CD4-positive, alpha-beta T cell treated with Interleukin-10 for 1 hour (primary cell): ENCODE measurements at places on chromosomes 16 and 17.

DNA sequence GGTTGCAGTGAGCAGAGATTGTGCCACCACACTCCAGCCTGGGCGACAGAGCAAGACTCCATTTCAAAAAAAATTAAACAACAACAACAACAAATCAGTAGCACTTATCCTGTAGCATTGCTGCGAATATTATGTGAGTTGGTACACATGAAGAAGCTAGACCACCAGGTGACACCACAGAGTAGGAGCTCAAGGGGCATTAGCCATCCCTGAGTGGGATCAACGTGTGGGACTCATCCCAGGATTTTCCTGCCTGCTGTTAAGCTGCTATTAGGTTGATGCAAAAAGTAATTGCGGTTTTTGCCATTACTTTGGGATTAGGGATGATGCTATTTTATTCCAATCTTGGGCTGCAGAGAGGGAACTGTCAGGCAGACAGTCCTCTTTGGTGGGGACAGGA lies 47.2 kb downstream of the OTOA start:
- DNase-seq, result no peak

DNA sequence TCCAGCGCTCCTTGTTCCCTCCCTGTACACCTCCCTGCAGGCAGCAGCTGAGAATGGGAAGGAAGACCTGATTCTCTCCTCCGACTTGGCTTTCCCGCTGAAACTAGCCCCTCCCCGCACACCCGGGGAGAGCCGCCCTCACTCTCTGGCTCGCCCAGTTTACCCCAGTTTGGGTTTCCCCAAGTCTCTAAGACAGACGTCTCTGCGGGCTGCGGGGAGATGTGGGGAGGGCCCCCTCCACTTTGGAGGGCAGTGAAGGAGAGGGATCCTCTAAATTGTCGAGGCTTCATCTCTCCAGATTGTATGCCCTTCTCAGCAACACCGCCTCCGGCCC lies 797 bp downstream of the GRB7 start:
- DNase-seq, result peak; percentile 59

- no peak for DNase-seq
Measured at GRCh38 chr17:4553669-4554068, 1.5 kb downstream of the MYBBP1A start.

DNA sequence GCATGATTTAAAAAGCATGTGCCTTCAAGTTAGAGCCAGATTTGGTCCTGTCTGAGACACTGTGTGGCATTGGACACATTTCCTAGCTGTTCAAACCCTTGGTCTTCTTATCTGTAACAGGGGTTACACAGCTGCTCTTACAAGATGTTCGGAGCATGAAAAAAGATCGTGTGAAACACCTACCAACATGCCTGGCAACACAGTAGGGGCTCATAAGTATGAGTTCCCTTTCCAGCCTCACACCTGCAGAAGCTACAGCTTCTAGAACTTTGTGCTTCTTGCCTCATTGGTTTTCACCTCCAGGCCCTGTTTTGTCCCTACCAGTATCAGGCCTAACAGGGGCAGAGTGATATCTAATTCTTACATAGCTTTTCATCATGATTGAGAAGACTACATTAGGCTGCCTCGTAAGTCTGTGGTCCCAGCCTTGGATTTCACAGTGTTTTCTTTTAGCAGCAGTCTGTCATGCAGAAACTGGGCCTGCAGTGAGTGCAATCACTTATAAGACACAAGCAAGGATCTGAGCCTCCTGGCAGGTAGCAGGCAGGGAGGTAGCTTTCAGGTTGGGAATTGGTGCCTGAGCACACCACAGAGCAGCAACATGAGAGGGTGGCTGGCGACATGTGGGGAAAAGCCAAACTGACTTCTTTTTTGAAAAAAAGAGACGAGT lies 78.8 kb downstream of the CCDC182 start:
- DNase-seq, result no peak

DNA sequence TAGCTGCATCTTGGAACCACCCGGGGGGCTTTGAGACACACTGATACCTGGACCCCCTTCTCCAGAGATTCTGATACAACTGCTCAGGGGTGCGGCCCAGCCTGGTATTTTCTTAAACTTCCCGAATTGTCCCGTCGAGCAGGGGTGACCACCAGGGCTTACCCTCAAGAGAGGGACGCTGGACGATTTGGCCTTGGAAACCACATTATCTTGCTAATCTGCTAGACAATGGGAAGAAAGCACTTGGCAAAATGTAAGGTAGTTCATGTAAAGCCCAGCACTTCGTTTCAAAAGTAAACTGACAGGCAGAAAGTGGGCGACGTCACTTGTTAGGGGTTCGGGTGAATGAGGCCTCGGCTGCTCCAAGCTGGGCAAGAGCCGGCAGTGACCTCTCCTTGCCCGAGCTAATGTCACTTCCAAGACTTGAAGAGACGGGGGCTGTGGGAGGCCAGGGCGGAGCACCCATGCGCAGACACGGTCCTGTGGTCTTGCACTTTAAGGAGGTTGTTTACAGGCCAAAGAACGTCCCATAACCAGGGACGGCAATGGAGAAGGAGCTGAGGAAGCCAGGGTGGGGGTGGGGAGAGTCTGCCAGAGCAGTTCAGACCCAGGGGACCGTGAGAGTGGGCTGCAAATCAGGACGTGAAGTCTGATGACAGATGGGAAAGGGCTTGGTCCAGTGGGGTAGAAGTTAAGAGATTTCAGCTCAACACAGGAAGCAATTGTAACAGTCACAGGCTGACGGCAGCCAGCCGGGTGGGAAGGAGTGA lies 152.7 kb upstream of the GSE1 start:
- DNase-seq, result no peak

GRCh38 chr16:58684354-58685083 lies at the start of gene SLC38A7:
Gene SLC38A7, minus strand, starts transcription at chr16:58684770. Its CDS starts 4,644 bp downstream, at chr16:58680126.
- DNase-seq, result peak; percentile 79

DNA sequence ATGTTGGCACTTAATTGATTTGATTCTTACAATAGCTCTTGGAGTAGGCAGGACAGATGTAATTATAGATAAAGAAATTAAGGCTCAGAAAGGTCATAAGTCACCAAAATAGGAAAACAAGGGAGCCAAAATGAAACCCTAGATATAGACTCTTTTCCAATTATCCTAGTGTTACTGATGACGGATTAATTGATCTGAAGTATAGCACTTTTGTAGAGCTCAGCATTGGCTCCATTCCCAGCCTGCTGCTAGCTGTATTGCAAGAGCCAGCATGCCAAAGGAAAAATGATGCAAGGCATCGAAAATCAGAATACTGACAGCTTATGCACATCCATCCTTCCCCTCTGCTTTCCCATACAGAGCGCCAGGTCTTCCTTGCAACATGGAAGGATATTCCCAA lies 21.6 kb upstream of the RASL10B start:
- no peak for DNase-seq

- DNase-seq, result no peak
Measured at GRCh38 chr17:60231691-60232090, 81.9 kb downstream of the CA4 start.

GRCh38 chr17:30597776-30598288 lies 120.6 kb downstream of the GOSR1 start:
- DNase-seq, result no peak

DNA sequence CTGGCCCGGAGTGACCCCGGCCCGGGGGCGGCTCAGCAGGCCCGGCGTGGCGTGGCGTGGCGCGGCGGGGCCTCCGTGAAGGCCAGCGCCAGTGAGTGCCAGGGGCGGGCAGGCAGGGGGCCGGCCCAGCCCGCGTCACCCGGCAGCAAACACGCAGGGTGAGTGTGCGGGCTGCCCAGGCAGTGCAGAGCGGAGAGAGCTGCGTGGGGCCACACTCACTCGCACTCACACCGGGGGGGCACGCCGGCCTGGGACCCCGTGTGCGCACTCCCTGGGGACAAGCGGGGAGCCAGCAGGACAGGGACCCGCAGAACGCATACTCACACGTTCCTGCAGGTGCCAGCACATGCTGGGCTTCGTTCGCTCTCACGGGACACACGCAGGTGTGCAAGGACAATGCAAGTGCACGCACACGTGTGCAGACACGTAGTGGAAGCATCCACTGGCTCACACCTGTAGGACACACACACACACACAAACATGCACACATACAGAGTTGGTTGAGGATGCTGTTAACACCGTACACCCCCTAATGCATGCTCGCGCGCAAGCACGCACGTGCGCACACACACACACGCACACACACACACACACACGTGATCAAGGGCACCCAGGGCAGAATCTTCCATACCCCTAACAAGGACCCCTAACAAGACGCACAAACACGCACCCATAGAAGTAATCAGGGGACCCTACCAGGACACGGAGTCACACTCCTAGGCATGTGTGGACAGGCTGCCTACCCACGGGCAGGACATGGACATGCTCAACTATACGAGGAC lies 7.7 kb downstream of the USP6 start:
- no peak for DNase-seq

GRCh38 chr16:17839272-17839671 lies 368.5 kb upstream of the XYLT1 start:
- DNase-seq, result no peak

GRCh38 chr16:57720142-57720575 lies 15.4 kb upstream of the KATNB1 start:
- DNase-seq, result peak; percentile 55

DNA sequence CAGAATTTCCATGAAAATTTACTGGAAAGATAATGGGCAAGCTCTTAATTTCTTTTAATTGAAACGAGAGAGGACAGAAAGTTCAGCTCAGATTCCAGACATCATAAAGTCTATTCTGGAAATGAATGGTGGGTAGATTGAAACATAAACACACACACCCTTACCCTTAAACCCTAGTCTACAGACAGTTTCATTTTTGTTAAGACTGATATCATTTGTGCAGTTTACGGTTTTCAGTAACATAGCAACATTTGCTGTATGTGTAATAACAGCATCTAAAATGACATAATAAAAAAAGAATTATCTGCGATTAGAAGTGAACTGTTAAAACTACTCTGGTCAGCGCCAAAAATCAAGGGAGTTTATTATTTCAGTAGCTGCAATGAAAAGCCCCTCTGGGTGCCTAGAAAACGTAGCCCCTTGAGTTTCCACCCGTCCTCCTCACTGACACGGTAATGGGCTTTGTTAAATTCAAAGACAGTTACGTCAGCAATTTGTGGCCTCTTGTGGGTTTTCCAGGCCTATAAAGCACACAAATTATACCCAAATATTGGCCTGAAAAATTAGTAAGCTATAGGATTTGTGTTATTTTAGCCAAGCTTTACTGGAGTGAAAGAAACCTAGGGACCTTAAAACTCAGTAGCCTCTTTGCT lies 520.6 kb upstream of the SOX9 start:
- no peak for DNase-seq

GRCh38 chr17:35345926-35346771 lies 27.3 kb downstream of the SLFN11 start:
- peak; percentile 49 for DNase-seq

GRCh38 chr16:4936181-4936990 lies 562 bp downstream of the PPL start:
- no peak for DNase-seq

DNA sequence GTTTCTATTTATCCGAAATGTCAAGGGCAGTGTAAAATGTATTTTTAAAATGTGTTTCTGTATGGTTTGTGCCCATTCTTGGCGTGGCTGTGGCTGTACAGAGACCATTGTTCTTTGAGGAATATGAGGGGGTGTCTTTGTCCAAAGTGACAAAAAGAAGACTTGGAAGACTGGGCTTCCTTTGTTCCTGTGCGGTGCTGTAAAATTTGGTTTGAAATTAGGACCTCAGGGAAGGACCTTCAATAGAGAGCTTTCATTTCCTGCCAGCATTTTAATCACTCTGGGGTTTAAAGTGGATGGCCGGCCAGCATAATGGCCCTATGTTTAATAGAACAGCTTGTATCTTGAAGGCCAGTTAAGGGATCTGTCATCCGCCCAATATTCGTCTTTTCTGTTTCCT lies 190.1 kb upstream of the TBX2 start:
- no peak for DNase-seq

GRCh38 chr17:5472511-5472910 lies 3.7 kb upstream of the DHX33 start:
- no peak for DNase-seq

DNA sequence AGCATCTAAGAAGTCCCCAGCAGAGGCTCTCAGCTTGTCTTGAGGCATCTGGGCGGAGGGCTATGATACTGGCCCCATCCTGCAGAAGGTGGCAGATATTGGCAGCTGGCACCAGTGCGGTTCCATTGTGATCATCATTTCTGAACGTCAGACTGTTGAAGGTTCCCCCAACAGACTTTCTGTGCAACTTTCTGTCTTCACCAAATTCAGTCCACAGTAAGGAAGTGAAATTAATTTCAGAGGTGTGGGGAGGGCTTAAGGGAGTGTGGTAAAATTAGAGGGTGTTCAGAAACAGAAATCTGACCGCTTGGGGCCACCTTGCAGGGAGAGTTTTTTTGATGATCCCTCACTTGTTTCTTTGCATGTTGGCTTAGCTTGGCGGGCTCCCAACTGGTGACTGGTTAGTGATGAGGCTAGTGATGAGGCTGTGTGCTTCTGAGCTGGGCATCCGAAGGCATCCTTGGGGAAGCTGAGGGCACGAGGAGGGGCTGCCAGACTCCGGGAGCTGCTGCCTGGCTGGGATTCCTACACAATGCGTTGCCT lies at the start of gene CIITA:
TSS of gene CIITA (plus strand) at position 404 of the 543 bp plus-strand sequence. CDS start at position 533, 129 bp downstream.
- DNase-seq, result peak; percentile 72

DNA sequence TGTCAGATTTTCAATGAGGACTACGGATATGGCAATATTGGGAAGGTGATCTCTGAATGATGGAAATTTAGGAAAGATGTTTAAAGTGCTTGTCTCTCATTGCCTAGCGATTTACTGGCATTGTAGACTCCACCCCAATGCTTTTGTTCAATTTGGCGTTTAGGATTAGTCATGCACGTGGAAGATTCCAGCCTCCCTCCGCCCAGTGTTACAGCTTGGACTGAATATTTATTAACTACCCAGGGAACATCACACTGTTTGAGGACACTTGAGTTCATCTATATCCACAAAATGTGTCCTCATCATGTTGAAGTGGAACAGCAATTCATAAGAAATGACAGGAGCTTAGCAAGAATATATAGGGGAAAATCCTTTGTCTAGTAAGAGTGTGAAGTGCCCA lies 738.8 kb upstream of the RBFOX1 start:
- DNase-seq, result no peak

DNA sequence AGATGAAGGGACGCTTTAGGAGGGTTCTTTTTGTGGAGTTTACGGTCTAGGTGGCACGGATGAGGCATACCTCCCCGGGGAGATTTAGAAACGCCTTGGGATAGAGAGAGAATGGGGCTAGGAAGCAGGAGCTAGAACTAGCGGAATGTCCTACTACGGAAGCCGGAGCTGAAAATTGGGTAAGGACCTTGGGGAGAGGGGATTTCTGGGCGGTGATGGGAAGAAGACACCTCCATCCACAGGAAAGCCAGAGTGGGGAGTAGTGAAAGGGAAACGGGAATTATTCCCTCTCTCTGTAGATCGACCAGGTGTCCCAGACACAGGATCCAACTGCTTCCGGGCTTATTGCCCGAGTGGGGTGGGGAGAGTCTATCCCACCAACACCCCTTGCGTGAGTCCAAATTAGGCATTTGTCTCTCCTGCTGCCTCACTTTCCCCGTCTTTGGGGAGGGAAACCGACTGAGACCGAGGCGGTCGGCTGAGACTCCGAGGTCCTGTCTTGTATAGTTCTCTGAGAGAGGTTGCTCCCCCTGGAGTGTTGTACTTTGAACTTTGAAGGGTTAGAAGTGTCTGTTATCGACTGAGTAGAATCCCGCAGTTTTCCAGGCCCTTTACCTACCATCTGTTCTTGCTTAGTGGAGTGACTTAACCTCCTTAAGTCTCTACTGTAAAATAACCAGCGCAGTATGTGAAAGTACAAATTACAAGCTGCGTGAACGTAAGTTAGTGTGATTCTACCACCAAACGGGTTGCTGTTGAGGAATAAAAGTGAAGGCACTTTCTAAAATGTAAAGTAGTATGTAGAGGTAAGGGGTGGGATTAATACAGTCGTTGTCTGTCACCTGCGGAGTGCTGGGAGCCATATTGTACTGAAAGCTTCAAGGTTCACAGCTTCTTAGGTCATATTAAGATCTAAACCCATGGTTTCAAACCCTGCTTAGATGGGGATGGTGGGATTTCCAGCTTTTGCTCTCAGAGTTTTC lies 1.0 kb downstream of the RSPRY1 start:
- DNase-seq, result peak; percentile 28
